Thymus (tissue), 14 donors: ENCODE measurements at places on chromosomes 1 and 21. TPM values are rescaled to one million over a fixed set of nuclear protein-coding genes. Genes with fewer than 3 reads are reported as not detected.
A peak's percentile ranks its signal among the peaks of the same experiment; 100 is the strongest.

The RXFP4 gene
- not detected for total RNA-seq

The AMY1A gene
- total RNA-seq: 0.05 TPM

The WDTC1 gene
- total RNA-seq: 10.8 TPM

The IGSF3 gene
- 12.5 TPM for total RNA-seq

The RCSD1 gene
- 95.8 TPM for total RNA-seq

The TFF3 gene
- total RNA-seq: 5.1 TPM

- no peaks in the 10 kb centered on the region for H3K4me1 ChIP-seq
- no peak overlapping the region for H3K4me3 ChIP-seq
- H3K27ac ChIP-seq: no peak overlapping the region
- H3K36me3 ChIP-seq: no peaks in the 10 kb centered on the region
- no peaks in the 10 kb centered on the region for H3K27me3 ChIP-seq
Measured at GRCh38 chr1:90414201-90414600, 302.9 kb downstream of the BARHL2 start.

- H3K27me3 ChIP-seq: peaks cover 4% of the 10 kb centered on the region
- H3K4me3 ChIP-seq: no peak overlapping the region
- no peak for DNase-seq
- H3K4me1 ChIP-seq: peaks cover 23% of the 10 kb centered on the region
- H3K27ac ChIP-seq: no peak overlapping the region
Measured at GRCh38 chr21:43365611-43366426, 61.1 kb downstream of the SIK1 start.

DNA sequence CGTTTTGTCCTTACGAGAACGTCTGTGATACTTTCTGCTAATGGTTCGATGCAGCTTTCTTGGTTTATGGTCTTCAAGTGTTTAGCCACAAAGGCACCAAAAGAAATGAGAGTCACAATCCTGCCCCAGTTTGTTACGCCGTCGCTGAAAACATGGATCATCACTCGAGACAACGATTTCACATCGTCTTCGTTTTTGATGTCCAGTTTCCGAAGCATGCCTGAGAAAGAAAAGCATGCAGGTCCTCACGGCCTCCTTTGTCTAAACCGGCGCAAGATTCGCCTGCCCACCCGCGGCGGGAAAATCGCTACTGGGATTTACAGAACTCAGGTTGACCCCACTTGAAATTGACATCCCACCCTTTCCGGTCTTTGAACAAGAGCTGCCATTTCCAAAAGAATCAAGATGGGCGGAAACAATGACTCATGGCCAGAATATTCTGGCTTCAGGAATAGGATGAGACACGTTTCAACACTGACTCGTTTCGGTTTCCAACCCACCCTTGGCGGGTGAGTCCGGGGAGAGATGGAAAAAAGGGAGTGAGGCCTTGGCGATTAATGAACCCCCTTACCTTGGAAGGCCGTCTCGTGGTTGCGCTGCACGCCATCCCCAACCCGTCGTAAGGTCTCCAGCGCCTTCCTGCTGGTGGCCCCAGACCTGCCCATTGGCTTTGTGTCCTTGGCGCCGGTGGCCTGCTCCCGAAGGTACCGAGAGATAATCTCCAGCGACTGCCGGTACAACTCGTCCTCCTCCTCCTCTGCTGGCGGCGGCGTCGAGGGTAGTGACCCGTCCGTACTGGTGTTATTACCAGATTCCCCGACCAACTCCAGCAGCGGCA lies 919 bp downstream of the MCL1 start:
- H3K27me3 ChIP-seq: no peaks in the 10 kb centered on the region
- H3K27ac ChIP-seq: peak overlapping the region; percentile 97
- no peak for DNase-seq
- H3K4me3 ChIP-seq: peak overlapping the region; percentile 99
- peaks cover 15% of the 10 kb centered on the region for H3K36me3 ChIP-seq
- H3K4me1 ChIP-seq: peaks cover 12% of the 10 kb centered on the region

DNA sequence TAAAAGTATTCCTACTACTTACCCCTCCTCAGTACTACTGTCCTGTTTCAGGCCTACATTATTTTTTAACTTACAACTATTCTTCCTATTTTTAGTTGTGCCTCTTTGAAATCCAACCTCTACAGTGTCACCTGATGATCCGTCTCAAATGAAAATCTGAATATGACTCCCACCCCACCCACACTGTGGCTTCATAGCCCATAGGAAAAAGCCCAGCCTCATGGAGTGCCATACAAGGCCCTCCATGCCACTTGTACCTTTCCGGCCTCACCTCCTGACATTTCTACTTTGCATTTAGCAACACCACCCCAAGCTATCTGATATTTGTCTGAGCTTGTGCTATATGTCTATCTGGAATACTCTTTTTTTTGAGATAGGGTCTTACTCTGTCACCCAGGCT lies 49.3 kb downstream of the TRAF5 start:
- H3K4me1 ChIP-seq: no peaks in the 10 kb centered on the region
- H3K27ac ChIP-seq: no peak overlapping the region
- no peak for DNase-seq
- H3K4me3 ChIP-seq: no peak overlapping the region
- peaks cover 13% of the 10 kb centered on the region for H3K36me3 ChIP-seq

DNA sequence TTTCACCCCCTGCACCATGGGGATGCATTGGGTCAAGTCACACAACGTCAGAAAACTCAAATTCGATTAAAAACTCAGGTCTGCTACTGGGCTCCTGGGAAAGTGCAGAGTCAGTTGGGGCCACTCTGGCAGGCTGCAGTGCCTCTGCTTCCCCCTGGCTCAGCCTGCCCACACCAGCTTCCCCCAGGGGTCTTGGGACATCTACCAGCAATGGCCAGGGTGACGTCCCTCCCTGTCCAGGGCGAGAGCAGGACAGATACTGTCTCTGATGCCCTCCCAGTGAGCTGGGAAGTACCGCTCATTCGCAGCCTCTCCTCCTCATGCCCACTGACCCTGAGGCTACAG lies 106.2 kb upstream of the COL6A1 start:
- no peak overlapping the region for H3K4me3 ChIP-seq
- H3K27ac ChIP-seq: no peak overlapping the region
- peaks cover 8% of the 10 kb centered on the region for H3K36me3 ChIP-seq
- DNase-seq: no peak
- peaks cover 5% of the 10 kb centered on the region for H3K4me1 ChIP-seq
- no peaks in the 10 kb centered on the region for H3K27me3 ChIP-seq

DNA sequence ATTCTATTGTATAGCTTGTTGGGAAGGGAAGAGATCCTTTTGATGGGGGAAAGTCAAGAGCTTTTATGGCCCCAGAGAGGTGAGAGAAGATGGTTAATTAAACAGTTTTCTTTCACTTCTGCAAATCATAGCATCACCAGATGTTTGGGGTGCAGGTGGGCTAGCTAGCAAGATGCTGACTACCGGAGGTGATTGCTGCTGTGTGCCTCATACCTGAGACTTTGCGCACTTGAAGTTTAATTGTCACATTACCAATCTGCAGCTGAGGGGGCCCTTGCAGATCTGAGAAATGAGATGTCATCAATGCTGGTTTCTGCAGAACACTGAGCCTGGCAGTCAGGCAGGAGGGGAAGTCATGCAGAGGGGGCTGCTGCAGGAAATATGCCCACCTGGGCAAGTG lies 73.9 kb downstream of the SNRPE start:
- H3K27me3 ChIP-seq: no peaks in the 10 kb centered on the region
- H3K4me1 ChIP-seq: no peaks in the 10 kb centered on the region
- no peaks in the 10 kb centered on the region for H3K36me3 ChIP-seq

DNA sequence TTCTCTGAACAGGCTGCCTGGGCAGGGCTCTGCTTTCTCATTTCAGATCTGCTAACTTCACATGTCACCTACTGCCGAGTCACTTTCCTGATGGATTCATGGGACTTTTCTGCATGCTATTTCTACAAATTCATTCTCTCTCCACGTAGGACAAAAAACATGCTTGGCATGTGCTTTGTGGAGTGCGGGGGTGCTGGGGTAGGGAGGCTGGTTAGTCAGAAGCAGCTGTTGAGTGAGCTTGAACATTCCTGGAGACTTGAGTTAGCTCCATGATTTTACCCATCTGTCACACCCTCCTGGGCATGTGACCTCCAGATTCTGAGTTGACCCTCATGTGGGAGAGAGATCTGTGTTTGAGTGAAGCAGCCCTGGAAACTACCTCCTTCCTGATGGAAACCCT lies 71.4 kb downstream of the UCK2 start:
- no peak overlapping the region for H3K27ac ChIP-seq
- DNase-seq: no peak
- H3K4me1 ChIP-seq: peaks cover 3% of the 10 kb centered on the region
- no peak overlapping the region for H3K4me3 ChIP-seq
- H3K27me3 ChIP-seq: no peaks in the 10 kb centered on the region
- peaks cover 15% of the 10 kb centered on the region for H3K36me3 ChIP-seq

GRCh38 chr1:201656311-201657032 lies 117.5 kb downstream of the NAV1 start:
- no peaks in the 10 kb centered on the region for H3K27me3 ChIP-seq
- H3K27ac ChIP-seq: no peak overlapping the region
- no peaks in the 10 kb centered on the region for H3K36me3 ChIP-seq

- H3K4me1 ChIP-seq: peaks cover 24% of the 10 kb centered on the region
- no peaks in the 10 kb centered on the region for H3K36me3 ChIP-seq
- peak overlapping the region; percentile 10 for H3K27ac ChIP-seq
- DNase-seq: no peak
- H3K27me3 ChIP-seq: no peaks in the 10 kb centered on the region
Measured at GRCh38 chr1:158285756-158286241, 3.9 kb upstream of the CD1C start.

DNA sequence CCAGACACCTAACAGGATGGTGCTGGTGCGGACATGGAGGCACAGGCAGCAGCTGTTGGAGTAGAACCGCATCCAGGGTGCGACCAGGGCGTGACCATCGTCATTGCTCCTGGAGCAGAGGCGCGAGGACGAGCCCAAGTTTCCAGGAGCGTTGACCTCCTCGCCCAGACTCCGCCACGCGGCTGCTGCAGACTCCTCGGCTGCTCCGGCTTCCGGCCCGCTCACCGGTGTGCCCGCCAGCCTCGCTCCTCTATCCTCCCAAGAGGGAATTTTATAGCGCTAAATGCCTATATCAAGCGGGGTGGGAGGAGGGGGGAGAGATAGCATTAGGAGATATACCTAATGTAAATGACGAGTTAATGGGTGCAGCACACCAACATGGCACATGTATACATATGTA lies 5.3 kb upstream of the S100A12 start:
- DNase-seq: no peak
- no peaks in the 10 kb centered on the region for H3K4me1 ChIP-seq
- H3K36me3 ChIP-seq: no peaks in the 10 kb centered on the region
- H3K27me3 ChIP-seq: no peaks in the 10 kb centered on the region
- no peak overlapping the region for H3K4me3 ChIP-seq

DNA sequence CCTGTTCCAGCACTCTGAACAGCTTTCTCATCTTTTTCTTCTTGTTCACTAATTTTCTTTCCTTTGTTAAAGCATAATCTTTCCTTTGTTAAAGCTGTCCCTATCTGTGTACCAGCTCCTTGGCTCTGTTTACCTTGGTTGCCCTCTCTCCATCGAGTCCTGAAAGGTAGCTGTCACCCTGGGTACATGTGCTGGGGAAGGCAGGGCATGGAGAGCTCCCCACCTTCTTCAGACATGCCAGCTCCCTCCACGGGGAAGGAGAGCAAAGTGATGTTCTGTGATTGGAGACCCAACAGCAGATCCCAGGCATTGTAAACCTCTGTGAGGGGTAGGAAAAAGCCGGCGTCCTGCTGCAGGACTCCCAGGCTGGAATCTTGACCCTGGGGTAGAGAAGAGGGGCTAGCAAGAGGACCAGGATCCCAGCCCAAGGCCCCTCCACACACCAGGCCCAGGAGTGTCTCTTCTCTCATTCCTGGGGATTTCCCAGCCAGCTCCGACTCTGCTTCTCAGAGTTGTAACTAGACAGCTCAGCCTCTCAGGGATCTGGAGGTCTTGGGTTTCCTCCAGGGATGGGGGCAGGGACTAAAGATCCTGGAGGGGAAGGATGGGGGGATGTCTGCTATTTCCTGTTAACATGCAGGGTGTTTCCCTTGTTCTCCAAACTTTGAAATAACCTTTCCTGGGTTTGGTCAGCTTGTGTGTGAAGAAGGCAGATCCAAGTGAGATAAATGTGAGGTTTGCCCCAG lies 34.4 kb downstream of the TMCC2 start:
- no peak overlapping the region for H3K27ac ChIP-seq
- H3K4me1 ChIP-seq: peaks cover 26% of the 10 kb centered on the region
- no peak for DNase-seq
- peaks cover 73% of the 10 kb centered on the region for H3K27me3 ChIP-seq
- H3K36me3 ChIP-seq: no peaks in the 10 kb centered on the region

- H3K4me3 ChIP-seq: no peak overlapping the region
- H3K27ac ChIP-seq: no peak overlapping the region
- no peak for DNase-seq
- no peaks in the 10 kb centered on the region for H3K4me1 ChIP-seq
- H3K36me3 ChIP-seq: no peaks in the 10 kb centered on the region
Measured at GRCh38 chr1:244171241-244171985, 120.3 kb downstream of the ZBTB18 start.

- H3K4me1 ChIP-seq: peaks cover 8% of the 10 kb centered on the region
- no peak for DNase-seq
- no peaks in the 10 kb centered on the region for H3K27me3 ChIP-seq
- H3K36me3 ChIP-seq: peaks cover 5% of the 10 kb centered on the region
Measured at GRCh38 chr1:39954324-39954869, 548 bp upstream of the MFSD2A start.

DNA sequence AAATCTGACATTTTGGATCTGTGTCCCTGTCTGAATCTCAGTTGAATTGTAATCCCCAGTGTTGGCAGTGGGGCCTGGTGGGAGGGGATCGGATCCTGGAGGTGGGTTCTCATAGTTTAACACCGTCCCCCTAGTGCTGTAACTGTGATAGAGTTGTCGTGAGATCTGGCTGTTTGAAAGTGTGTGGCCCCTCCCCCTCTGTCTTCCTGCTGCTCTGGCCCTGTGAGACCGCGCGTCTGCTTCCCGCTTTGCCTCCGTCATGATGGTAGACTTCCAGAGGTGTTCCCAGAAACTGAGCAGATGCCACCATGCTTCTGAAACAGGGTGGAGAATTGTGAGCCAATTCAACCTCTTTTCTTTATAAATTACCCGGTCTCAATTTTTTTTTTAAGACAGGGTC lies 25.0 kb downstream of the AGPAT3 start:
- H3K36me3 ChIP-seq: peaks cover 5% of the 10 kb centered on the region
- H3K4me1 ChIP-seq: no peaks in the 10 kb centered on the region
- no peaks in the 10 kb centered on the region for H3K27me3 ChIP-seq
- no peak overlapping the region for H3K4me3 ChIP-seq

GRCh38 chr1:61175976-61176375 lies 93.6 kb downstream of the NFIA start:
- no peak for DNase-seq
- H3K27ac ChIP-seq: no peak overlapping the region
- H3K27me3 ChIP-seq: no peaks in the 10 kb centered on the region
- no peaks in the 10 kb centered on the region for H3K36me3 ChIP-seq
